ENCODE measurements at places on chromosomes 4 and X. TPM values are rescaled to one million over a fixed set of nuclear protein-coding genes. Genes with fewer than 3 reads are reported as not detected.

Gene TKTL2
- not detected for total RNA-seq

Gene SLC35A2
- 27.6 TPM for total RNA-seq

Gene CT45A10
- not detected for total RNA-seq

DNA sequence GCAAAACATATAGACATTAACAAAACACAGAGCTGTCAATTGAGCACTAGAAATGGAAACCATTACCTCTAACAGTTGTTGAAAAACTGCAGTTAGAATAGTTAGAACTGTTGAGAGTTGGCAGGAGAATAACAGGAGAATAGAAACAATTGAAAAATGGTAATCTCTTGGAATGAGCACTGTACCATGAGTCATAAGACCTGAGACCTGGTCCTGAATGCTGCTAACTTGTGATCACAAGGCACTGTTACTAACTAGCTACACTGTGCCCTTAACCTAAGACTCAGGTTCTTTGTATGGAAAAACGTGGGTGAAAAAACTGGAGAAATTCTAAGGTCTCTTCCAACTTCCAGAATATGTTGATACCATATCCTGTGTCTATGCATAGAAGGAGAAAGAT lies 29.3 kb downstream of the FAM114A1 start:
- no peaks in the 10 kb centered on the region for H3K4me1 ChIP-seq
- H3K27me3 ChIP-seq = no peaks in the 10 kb centered on the region
- no peak overlapping the region for H3K4me3 ChIP-seq
- no peak for DNase-seq

DNA sequence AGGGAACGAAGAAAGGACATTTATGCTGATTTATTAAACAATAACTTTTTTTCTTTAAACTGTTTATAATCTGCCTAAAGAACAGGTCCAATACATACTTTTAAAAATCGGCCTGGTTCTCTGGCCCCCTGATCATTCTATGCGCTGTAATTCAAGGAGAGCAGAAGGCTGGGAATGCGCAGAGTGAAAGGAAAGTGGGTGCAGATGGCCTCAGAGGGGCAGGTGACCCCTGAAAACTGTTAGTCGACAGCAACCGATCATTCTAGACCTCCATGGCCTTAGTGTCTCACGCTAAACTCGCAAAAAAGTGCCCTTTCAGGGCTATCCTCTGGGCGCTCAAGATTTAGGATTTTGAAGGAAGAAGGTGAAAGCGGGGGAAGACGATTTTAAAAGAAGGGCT lies 2.2 kb downstream of the PDE5A start:
- DNase-seq = no peak
- no peak overlapping the region for H3K27ac ChIP-seq
- peak overlapping the region; percentile 84 for H3K4me3 ChIP-seq
- H3K4me1 ChIP-seq = no peaks in the 10 kb centered on the region
- H3K27me3 ChIP-seq = peaks cover 17% of the 10 kb centered on the region

Gene DGAT2L6
- not detected for total RNA-seq

DNA sequence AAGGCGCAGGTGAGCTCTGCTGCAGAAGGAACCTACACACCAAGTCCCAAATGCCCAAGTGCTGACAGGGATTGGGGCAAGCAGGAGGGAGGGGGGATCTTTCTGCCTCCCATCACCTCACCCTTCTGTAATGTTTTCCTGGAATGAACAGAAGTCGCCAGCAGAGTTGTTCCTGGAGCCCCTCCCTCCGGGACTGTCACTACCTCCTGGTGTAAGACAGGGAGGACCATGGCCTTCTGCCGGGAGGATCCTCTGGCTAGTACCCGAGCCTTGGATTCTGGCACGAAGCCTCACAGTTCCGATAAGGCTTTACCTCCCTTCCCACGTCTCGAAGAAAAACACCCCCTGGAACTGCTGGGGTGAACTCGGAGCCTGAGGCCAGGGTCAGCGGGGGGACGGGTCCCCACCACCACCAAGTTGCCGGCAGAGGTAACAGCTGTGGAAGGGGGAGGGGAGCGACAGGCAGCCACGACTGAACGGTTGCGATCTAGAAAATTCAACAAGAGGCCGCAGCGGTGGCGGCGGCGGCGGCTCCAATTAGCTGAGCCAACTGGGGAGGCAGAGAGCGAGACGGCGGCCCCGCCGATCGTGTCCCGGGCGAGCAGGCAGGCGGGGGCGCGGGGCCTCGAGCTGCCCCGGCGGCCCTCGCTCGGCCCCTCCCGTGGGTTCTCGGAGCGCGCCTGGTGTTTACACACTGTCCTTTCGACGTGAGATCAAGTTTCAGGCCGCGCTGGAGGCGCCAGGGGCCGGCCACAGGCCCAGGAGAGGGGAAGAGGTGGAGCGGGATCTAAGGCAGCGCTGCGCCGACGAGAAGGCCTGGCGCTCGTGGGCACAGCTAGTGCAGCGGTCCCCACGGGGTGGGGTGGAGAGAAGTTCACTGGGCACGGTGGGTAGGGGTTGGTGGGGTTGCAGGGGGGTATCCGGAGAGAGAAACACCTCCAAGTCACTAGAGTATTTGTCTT lies 53.7 kb upstream of the BCOR start:
- H3K27me3 ChIP-seq = peaks cover 57% of the 10 kb centered on the region
- no peak overlapping the region for H3K27ac ChIP-seq
- peak; percentile 80 for DNase-seq
- peak overlapping the region; percentile 69 for H3K4me3 ChIP-seq

DNA sequence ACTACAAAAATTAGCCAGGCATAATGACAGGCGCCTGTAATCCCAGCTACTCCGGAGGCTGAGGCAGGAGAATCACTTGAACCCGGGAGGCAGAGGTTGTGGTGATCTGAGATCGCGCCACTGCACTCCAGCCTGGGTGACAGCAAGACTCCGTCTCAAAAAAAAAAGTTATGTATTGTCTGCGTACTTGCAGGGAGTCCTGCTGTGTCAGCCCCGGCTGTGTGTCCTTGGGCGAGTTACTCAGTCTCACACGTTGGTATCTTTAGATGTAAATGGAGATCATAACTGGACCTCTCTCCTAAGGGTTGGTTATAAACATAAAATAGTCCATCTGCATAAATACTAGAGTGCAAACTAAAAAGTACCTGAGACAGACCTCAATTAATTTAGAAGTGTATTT lies 22.7 kb upstream of the TBC1D14 start:
- no peak overlapping the region for H3K27ac ChIP-seq
- H3K4me1 ChIP-seq = no peaks in the 10 kb centered on the region
- H3K4me3 ChIP-seq = no peak overlapping the region
- H3K27me3 ChIP-seq = no peaks in the 10 kb centered on the region
- H3K36me3 ChIP-seq = peaks cover 19% of the 10 kb centered on the region

Gene NSG1
- 1.4 TPM for total RNA-seq

Gene PNMA6A
- total RNA-seq = 7.6 TPM

- H3K4me1 ChIP-seq = no peaks in the 10 kb centered on the region
- no peaks in the 10 kb centered on the region for H3K36me3 ChIP-seq
- no peak overlapping the region for H3K4me3 ChIP-seq
- H3K27ac ChIP-seq = no peak overlapping the region
- DNase-seq = no peak
Measured at GRCh38 chrX:22467571-22467970, 194.9 kb downstream of the CBLL2 start.

DNA sequence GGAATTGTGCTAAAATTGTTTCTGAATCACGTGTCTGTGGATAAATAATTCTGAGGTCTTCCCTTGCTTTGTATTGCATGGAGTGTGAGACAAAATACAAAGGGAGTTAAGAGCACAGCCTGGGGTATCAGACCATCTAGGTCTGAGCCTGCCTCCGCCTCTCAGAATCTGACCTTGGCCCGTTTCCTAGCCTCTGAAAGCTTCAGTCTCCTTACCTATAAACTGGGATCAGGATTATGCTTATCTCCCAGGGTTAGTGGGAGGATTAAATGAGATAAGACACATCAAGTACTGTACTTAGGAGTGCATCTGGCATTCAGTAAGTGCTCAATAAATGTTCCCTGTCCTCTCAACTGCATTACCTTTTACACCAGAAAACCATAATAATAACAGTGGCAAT lies 140.6 kb upstream of the TENM3 start:
- no peaks in the 10 kb centered on the region for H3K36me3 ChIP-seq
- no peak overlapping the region for H3K4me3 ChIP-seq
- no peak for DNase-seq
- H3K4me1 ChIP-seq = peaks cover 7% of the 10 kb centered on the region
- no peak overlapping the region for H3K27ac ChIP-seq

All from endodermal cell (in vitro differentiated cells).